Keratinocyte (primary cell): ENCODE measurements at places on chromosomes 11 and 22. TPM values are rescaled to one million over a fixed set of nuclear protein-coding genes. Genes with fewer than 3 reads are reported as not detected.

The SMTNL1 gene
- not detected in 3 replicates for polyA plus RNA-seq

The SLN gene
- 0.09 to 0.12 TPM in 2 of 3 replicates, not detected in the other for polyA plus RNA-seq

The OR52N4 gene
- polyA plus RNA-seq: 0.23 TPM in 1 of 3 replicates, not detected in the others

DNA sequence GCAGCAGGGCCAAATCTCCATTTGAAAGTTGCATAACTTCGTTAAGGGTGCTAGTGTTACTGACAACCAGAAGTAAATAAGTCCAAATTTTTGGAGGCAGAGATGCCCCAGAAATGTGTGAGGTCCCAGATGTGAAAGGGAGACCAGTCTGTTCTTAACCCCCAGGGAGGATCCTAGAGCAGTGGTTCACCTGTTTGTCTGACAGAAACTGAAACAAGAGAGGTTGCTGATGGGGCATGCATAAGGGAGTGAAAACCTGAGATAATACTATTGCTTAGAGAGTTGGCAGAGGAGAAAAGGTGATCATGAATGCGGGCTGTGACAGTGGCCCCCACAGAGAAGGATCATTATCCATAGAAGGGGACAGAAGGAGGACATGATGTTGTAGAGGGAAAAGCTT, 3.8 kb downstream of the CBLIF start:
- no peak overlapping the region for H3K27ac ChIP-seq
- H3K27me3 ChIP-seq: no peaks in the 10 kb centered on the region
- no peaks in the 10 kb centered on the region for H3K36me3 ChIP-seq
- no peak overlapping the region for H3K4me3 ChIP-seq
- H3K4me1 ChIP-seq: no peaks in the 10 kb centered on the region
- no peak for DNase-seq

DNA sequence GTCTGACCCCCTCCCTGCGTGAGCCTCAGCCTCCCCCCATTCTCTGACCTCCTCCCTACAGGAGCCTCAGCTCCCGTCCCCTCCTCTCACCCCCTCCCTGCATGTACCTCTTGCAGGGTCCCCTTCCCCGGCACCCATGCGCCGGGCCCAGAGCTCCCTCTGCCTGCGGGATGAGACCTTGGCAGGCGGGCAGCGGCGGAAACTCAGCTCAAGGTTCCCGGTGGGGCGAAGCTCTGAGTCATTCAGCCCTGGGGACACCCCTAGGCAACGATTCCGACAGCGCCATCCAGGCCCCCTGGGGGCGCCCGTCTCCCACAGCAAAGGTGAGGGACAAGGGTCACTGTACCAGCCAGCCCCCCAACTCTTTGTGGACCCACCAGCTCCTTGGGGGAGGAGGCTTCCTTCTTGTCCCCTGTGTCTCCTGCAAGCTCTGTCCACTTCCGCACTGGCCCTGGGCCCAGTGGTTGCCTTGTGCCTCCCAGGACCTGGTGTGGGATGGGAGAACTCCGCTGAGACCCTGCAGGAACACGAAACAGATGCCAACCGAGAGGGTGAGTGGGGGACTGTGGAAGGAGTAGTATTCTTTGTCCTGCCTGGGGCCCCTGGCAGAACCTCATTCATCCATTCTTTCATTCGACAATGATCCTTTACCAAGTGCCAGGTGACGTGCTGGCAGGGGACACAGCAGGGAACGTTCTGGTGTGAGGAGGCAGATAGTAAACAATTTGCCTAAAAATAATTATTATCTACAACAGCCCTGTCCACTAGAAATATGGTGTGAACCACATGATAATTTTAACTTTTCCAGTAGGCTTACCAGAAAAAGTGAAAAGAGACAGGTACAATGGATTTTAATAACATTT, 3.7 kb upstream of the RPS6KA4 start:
- no peaks in the 10 kb centered on the region for H3K27me3 ChIP-seq
- H3K4me1 ChIP-seq: peaks cover 39% of the 10 kb centered on the region
- no peak for DNase-seq
- H3K27ac ChIP-seq: peak overlapping the region; percentile 23
- peaks cover 3% of the 10 kb centered on the region for H3K36me3 ChIP-seq

GRCh38 chr11:69594481-69594880, 46.5 kb upstream of the CCND1 start:
- H3K27ac ChIP-seq: no peak overlapping the region
- no peak for DNase-seq
- H3K27me3 ChIP-seq: no peaks in the 10 kb centered on the region
- no peaks in the 10 kb centered on the region for H3K36me3 ChIP-seq
- no peak overlapping the region for H3K4me3 ChIP-seq

GRCh38 chr11:12200991-12201985, 90.9 kb downstream of the MICAL2 start:
- H3K4me3 ChIP-seq: no peak overlapping the region

DNA sequence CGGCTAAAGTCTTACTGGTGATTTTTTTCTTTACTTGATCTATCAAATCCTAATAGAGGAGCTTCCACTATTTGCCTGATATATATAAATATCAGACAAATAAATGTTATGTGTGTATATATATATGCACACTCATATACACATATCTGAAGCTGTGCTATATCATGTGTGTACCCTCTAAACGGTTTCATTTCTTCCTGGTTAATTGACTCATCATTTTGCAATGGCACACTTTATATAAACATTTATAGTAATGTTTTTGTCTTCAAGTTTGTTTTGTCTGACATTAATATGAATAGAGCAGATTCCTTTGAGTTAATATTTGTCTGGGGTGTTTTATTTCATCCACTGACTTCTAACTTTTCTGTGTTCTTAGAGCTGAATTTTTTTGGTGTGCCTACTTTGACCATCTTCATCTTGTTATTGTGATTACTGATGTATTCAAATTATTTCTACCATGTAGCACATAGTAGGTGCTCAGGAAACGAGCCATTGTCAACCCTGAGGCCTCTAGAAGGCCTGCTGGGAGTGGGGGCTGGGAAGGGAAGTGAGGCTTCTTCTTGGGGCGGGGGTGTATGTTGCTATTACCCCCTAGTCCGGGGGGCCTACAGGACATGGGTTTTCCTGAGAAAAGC, 82.6 kb downstream of the LRRC32 start:
- no peak overlapping the region for H3K4me3 ChIP-seq
- no peaks in the 10 kb centered on the region for H3K27me3 ChIP-seq
- H3K27ac ChIP-seq: no peak overlapping the region
- no peaks in the 10 kb centered on the region for H3K36me3 ChIP-seq
- no peak for DNase-seq
- peaks cover under 1% of the 10 kb centered on the region for H3K4me1 ChIP-seq
